ENCODE measurements at places on chromosomes 16 and 17.

- DNase-seq, result no peak
Measured at GRCh38 chr16:16151315-16151714, 72.0 kb downstream of the ABCC6 start.

DNA sequence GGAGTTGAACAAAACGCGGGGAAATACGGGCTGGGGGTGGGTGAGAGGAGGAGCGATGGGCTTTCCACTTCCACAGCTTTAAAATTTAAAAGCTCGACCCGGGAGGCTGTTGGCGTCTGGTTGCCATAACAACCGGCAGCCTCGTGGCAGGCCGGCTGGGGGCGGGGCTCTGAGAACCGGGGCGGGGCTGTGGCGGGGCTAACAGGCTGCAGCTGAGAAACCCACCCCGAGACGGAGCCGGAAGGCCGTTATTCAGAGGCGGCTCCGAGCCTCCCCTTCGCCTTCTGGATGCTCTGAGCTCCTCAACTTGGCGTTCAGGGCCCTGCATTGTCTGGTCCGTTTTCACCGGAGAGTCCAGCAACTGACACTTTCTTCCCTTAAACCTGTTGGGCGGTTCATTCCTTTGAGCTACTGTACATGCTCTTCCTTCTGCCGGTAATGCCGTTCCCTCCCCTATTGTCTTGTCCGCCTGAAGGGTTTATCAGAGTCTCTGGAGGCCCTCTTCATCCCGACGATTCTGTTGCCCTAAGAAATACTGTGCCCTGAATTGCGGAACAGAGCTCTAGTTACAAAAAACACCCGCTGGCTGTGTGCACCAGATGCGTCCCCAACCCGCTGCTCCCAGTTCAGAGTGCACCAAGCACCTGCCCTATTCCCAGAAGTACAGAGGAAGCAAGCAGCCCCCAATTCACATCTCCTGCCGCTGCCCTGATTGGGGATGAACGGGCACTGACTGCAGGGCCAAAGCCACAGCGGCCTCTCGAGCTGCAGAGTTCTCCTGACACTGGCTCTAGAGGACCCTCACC lies 596 bp downstream of the DNAAF8 start:
- peak; percentile 68 for DNase-seq

DNA sequence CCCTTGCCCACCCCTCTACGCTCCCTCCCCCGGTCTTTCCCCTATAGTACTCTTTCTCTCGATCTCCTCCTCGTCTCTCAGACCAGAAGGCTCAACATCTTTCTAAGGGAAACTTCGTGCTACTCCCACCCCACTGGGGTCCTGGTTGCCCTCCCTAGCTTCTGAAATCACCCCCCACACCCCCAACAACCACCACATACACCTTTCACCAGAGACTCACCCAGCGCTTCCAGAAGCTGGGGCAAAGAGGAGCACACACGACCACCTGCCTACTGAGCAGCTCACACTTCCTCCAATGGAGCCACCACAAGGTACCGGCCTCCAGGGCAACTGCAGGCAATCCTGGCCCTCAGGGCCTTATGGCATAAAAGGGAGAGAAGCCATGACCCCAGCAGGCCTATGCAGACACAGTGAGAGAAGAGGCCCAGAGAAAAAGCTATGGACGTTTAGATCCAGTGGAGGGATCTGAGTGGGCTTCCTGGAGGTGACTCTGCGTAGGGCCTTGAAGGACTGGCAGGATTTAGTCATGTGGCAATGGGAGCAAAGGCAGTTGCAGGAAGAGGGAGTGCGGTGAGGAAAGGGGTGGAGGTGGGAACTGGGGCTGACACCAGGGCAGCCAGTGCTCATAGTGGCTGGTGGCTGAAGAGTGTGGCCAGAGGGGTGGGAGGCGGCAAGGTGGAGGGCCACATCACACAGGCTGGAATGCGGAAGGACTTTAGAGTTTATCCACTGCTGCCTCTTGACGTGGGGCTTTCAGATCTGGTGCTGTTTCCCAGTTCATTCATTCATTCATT lies 12.1 kb upstream of the TMEM92 start:
- no peak for DNase-seq

- DNase-seq, result no peak
Measured at GRCh38 chr16:886802-887731, 83.7 kb downstream of the LMF1 start.

- no peak for DNase-seq
Measured at GRCh38 chr16:76800196-76800595, 390.8 kb upstream of the MON1B start.

DNA sequence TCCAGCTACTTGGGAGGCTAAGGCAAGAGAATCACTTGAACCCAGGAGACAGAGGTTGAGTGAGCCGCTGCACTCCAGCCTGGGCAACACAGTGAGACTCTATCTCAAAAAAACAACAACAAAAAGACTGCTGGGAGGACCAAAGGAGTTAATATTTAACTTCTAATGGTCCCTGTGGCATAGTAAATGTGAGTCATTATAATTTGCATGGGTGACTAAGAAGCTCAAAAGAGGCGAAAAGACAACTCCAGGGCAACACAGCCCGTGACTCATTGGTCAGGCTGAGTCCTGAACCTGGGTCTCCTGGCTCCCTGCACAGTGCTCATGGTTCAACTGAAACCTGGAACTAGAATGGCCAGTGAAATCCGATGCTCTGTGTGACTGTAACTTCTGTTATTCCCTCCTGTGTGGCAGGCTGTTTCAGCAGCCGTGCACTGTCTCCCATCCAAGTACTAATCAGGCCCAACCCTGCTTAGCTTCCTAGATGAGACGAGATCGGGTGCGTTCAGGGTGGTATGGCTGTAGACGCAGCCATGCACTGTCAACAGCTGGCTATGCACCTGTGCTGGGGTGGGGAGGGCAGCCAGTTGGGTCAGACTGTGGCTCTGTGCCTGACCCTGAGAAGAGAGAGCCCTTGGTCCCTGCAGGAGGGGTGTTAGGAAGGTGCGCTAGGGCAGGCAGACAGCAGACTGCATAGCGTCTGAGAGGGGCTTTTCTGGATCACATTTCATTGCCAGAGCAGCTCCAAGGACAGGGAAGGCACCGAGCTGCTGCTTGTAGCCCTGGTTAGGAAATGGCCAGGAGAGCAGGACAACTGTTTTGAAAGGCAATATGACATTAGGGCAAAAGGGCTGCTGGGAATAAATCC lies 14.5 kb upstream of the GPRC5C start:
- peak; percentile 82 for DNase-seq

DNA sequence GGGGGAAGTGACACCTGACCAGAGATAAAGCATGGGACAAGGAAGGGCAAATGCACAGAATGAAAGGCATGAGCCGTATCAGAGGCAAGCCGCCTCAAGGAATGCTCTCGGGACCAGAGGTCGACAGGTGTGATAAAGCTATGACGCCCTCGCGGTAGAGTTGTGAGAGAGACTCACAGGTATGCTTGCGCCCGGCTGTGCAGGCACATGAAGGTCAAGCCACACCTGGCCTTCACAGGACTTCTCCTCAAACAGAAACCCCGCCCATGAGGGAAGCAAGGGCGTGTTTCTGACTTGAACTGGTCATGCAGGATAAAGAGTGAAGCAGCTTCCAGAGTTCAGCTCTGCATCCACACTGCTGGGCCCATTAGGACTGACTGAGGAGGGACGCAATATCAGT lies 7.8 kb downstream of the NCBP3 start:
- DNase-seq, result no peak

DNA sequence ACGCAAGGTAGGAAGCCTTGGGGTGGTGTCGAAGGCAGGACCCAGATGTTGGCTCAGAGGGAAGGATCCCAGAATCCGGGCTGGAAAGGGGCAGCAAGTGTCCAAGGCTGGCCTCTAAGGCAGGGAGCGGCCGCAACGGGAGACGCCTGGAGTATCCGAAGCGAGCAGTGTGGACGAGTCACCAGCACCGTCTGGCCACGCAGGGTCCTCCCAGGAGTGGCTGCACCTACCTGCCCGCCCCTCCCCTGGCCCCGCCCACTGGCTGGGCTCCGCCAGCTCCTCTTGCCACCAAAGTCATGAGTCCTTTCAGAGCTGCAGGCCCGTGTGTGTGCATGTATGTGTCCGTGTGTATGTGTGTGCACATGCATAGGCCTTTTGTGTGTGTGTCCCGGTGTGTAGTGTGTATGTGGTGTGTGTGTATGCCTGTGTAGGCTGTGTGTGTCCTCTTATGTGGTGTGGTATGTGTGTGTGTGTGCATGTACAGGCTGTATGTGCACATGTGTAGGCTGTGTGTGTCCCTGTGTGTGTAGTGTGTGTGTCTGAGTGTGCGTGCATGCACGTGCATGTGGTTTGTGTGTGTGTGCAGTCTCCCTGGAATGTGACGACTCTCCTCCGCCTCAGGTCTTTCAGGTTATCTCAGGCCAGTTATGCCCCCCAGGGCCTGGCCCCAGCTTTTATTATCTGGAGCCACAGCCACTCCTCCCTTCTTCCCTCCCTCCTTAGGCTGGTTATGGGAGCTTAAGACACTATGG lies at the start of gene PRSS8:
TSS of gene PRSS8 (minus strand) at position 193 of the 752 bp plus-strand sequence. CDS start 229 bp downstream, outside the sequence.
- DNase-seq, result no peak

- no peak for DNase-seq
Measured at GRCh38 chr17:48111937-48112241, 4.3 kb downstream of the SNX11 start.

GRCh38 chr16:68447653-68448359 lies 502 bp downstream of the SMPD3 start:
- DNase-seq, result no peak

GRCh38 chr16:11030990-11031510 lies 86.7 kb downstream of the CLEC16A start:
- DNase-seq, result no peak

GRCh38 chr16:9658164-9658563 lies 524.1 kb downstream of the GRIN2A start:
- DNase-seq, result no peak

GRCh38 chr17:76726776-76727718 lies at the start of gene METTL23:
METTL23 (plus strand) TSS chr17:76726839; CDS start chr17:76729711, 2,872 bp downstream.
- peak; percentile 72 for DNase-seq

GRCh38 chr17:31575043-31575442 lies 183.6 kb downstream of the RAB11FIP4 start:
- no peak for DNase-seq

DNA sequence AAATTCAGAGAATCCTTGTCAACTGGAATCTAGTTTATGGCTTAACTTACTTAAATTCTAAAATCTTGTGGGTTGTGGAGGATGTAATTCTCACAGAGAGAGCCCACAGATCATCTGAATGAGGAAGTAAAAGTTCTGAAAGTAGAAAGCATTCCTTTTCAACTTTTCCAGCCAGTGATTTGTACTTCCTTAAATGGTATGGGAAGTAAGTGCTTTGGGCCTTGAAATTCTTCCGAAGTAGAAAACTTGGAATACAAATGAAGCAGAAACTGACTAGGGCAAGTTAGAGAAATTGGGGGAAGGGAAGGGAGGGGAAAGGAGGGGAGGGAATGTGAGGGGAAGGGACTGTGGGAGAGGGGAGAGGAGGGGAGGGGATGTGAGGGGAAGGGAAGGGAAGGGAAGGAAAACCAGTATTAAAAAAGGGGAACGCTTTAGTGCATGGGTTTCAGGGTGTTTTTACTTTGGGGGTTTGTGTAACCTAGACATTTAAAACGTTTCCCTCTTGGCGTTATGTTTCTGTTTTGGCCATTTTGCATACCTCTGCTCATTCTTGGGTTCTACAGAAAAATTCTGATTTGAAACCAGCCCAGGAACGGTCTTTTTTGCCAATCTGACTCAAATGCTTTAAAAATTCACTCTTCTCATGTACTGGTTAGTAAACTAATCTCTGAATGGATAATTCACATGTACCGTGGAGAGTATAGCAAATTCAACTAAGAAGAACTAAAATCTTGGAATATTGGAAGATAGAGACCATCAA lies 15.5 kb upstream of the SNTB2 start:
- peak; percentile 44 for DNase-seq

GRCh38 chr16:19377864-19378263 lies 39.8 kb upstream of the TMC5 start:
- DNase-seq, result no peak

- DNase-seq, result no peak
Measured at GRCh38 chr16:35196313-35196712, 1736.9 kb downstream of the TP53TG3F start.

DNA sequence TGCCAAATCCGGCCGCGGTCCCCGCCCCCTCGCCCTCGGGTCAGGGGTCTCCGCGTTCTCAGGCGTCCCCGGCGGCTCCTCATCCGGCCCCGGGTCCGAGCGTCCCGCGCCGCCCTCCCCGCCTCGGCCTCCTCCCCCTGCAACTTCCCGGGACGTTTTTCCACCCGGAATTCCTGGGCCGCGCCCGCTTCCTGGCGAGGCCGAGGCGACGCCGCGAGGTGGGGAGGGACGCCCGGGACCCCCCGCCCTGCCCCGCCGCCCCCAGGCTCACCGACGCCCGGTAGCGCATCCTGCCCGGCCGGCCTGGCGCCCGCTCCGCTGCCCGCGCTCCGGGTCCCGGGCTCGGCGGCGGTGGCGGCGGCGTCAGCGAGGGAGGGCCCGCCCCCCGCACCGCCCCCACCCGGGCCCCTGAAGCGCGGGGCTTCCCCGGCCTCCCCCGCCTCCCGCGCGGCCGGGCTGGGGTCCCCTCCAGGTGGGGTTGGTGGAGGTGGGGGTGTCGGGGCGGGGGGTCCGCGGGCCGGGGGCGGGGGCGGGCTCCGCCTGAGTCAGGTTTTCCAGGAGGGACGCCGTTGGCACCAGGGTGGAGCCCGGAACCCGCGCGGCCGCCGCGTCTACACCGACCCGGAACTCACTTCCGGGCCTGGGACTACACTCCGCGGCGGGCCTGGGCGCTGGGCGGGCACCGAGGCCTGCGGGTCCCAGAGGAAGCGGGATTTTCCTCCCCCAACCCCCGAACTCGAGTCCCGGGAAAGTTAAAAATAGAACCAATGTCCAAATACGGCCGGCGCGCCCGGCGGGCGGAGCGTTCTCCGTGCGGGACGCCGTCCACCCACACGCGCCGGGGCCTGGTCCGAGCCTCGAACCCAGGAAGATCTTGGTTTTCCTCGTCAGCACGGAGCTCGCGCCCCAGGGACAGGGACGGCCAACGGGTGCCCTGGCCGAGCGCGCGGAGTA lies 6.8 kb downstream of the MYO1C start:
- DNase-seq, result peak; percentile 58

DNA sequence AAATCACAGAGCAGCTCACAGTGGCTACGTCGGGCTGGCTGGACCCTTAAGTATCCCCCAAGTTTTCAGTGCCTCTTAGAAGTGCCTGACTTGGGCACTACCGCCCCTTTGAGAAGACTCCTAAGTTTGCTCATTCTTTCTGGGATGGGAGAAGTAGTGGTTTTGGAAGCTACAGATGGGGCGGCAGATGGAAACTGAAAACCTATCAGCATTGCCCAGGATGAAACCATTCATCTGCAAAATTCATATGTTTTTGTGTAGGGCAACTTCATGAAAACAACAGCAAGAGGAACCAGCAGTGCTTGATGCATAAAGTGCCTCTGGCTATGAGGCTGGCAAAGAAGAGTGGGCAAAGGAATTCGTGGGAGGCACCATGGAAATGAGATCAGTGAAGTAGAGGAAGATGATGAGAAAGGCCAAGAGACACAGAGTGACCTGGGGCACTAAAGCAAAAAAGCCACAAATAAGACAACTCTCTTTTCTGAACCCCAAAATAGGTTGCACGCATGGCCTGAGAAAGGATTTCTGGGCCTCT lies 277.1 kb downstream of the XYLT1 start:
- DNase-seq, result no peak

GRCh38 chr17:76558198-76559095 lies 18.6 kb downstream of the PRCD start:
- DNase-seq, result peak; percentile 25
